T-helper 22 cell (primary cell): ENCODE measurements at places on chromosomes 2 and 18.

GRCh38 chr18:33469699-33470098 lies 29.2 kb upstream of the CCDC178 start:
- no peak for DNase-seq

DNA sequence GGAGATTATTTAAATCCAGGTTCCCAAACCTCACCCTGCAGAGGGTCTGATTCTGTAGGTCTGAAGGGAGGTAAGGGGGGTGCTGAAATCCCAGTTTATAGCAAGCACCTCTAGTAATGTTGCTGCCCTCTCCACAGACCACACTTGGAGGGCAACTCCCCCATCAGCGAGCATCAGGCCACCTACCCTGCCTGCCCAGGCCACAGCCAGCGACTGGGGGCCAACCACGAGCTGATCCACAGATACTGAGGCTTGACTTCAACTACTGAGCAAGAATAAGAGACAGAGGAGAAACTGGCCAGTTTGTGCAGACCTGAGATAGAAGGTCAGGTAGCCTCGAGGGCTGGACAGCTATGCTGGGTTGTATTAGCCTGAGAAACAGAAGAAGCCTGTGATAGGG lies 36.3 kb upstream of the LBH start:
- no peak for DNase-seq

DNA sequence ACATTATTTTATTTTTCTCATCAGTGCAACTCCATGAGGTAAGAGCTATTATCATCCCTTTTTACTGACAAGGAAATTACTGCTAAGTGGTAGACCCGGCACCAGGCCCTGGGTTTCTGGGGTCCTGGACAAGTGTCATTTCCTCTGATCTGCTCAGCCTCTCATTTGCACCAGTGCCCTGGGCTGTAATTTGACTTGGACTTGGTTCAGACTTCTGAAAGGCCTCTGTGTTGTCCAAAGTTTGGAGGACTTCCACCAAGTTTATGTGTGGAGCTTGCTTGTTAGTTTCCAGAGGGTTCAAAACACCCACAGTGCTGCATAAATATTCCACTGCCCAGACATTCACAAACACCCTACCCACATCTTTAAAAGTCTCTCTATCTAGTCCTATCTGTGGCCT lies 44.0 kb upstream of the PPP1CB start:
- DNase-seq, result no peak

DNA sequence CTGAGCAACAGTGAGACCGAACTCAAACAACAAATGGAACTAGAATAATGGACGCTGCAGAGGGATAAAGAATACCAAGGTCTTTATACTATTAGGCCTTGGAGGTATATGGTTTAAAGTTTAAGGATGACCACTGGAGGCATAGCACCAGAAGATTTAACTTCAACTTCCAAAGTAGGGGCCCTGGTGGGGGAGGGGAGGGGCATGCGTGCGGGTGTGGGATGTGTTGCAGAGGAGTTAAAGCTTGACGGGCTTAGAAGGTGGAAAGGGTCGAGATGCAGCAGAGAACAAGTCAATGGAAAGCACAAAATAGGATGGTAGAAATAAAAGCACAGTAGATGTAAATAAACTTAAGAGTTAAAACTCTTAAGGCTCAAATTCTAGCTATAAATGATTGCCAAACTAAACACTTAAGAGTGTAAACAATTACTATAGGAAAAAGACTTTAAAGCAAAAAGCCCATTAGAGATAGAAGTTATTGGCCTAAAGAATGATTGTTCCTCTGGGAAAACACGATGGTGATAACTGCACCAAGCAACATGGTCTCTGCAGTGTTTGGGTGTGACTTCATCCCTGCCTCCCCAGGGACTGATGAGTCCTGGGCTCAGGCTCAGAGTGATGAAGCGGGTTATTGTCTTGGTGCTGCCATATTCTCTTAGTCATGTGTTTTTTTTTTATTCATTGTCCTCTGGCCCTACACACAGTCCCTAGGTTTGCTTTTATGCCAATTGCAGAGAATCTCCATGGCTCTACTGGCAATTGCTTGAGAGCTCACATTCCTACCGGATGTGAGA lies 13.0 kb downstream of the RRM2 start:
- no peak for DNase-seq

- DNase-seq, result no peak
These were observed 99.6 kb downstream of the TXNL1 start for GRCh38 chr18:56538746-56539145.

- no peak for DNase-seq
These were observed 616 bp downstream of the RNPEPL1 start for GRCh38 chr2:240568678-240569522.

DNA sequence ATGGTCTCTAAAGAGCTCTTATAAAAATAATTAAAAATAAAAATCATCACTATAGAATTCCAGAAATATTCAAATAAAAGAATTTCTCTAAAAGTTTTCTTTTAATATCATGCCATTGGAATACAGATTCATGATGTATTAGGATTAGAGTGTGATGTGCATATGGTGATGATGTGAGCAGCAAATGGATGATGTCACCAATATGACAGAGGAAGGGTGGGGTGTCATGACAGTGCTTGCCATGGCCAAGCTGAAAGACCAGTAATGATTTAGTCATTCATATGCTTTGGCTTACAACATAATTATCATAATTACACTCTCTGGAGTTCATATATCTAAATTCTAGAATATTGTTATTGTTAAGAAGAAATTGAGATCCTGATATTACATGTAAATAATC lies 27.4 kb upstream of the TTC32 start:
- DNase-seq, result no peak

GRCh38 chr18:10878703-10879102 lies 270.7 kb downstream of the PIEZO2 start:
- DNase-seq, result no peak

DNA sequence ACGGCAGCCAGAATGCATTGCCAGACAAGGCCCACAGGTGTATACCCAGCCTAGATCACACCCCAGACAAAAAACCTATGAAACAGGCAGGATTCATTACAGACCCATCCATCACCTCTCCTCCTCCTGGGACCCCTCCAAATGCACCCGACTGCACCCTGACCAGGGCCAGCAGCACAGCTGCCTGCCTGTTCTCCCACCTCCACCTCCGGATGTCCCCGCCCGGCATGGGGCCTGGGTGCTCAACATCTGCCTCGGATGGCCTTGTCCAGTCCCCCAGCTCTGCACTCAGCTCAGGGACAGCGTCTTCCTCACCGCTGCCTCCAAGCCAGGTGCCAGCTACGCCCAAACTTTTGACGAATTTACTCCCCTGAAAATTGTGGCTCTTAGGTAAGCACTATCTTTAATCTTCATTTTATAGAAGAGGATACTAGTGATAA lies 91.1 kb downstream of the TPO start:
- no peak for DNase-seq

DNA sequence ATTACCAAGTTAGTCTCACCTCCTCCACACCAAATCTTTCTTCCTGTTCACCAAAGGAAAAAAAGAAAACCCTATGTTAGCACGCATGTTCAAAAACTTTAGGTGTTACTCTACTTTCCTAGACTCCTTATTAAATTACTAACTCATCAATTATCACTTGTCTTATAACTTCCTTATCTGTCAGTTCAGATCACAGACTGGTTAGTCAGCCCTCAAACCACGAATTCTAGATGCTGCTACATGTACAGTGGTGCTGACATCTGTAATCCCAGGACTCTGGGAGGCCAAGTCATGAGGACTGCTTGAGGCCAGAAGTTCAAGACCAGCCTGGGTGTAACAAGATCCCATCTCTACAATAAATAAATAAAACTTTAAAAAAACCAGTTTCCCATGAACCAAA lies 3.5 kb downstream of the YWHAQ start:
- DNase-seq, result no peak

DNA sequence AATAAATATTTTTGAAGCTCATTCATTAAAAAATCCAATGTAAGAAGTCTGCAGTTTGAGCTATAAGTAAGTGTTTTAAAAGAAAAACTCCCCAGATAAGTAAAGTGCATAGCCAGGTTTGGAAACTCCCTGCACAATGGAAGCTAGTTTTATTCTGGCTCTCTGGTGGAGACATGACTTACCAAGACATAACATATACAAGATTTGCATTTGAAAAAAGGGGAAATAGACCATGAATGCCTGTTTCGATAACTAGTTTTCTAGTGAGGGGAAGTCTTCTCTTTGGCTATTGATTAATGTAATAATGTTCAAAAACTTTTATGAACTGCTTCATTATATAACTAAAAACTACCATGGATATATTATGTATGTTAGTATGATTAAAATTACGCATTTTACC lies 435.2 kb downstream of the ARHGAP15 start:
- DNase-seq, result no peak

DNA sequence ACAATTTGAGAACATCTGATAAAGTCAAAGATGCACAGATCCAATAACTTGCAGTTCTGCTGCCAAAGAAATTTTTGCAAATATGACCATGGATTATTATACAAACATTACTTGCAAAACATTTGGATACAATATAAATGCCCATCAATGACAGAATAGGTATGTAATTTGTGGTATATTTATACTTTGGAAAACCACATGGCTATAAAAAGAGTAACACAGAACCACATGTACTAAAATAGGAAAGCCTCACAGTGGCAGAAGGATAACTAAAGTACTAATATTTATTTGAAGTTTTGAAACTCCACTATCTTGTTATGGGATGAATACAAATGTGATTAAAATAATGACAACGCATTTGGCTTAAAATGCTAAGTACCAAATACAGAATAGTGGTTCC lies 51.8 kb upstream of the DNAJC10 start:
- DNase-seq, result no peak

GRCh38 chr2:16281451-16282335 lies 341.3 kb downstream of the MYCN start:
- no peak for DNase-seq

- DNase-seq, result no peak
These were observed 40.1 kb upstream of the AKAIN1 start for GRCh38 chr18:5237083-5237722.

GRCh38 chr2:27356056-27356381 lies 545 bp downstream of the GTF3C2 start:
- no peak for DNase-seq

GRCh38 chr2:23153484-23153883 lies 231.5 kb upstream of the KLHL29 start:
- no peak for DNase-seq

DNA sequence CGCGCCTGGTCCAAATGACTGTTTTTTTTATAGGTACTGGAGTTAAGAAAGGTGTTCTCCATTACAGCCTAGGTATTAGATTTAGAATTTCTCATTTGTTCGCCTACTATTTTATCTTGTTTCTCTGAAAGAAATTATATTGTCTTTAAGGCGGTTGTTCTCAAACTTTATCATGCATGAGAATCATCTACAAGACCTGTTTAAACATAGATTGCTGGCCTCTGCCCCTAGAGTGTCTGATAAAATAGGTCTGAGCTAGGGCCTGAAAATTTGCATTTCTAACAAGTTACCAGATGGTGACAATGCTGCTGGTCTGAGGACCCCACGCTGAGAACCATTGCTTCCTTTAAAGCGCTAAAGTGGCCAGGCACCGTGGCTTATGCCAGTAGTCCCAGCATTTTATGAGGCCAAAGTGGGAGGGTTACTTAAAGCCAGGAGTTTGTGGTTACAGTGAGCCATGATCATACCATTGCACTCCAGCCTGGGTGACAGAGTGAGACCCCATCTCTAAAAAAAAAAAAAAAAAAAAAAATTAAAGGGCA lies 34.0 kb upstream of the RNF138 start:
- no peak for DNase-seq

DNA sequence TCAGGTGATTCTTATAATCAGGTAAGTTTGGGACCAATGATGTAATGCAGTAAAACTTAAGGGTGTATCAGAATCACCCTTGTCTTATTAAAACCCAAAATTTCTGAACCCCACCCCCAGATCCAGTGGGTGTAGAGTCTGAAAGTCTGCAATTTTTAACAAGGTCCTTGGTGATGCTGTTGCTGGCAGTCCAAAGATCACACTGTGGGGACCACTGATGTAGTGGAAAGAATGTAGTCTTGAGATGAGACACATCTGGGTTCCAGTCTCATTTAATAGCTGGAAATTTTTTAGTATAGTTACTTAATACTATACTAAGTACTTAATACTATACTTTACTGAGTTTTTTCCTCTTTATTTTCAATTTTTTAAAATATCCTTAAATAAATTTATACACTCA lies 258.4 kb downstream of the PLCL1 start:
- DNase-seq, result no peak

DNA sequence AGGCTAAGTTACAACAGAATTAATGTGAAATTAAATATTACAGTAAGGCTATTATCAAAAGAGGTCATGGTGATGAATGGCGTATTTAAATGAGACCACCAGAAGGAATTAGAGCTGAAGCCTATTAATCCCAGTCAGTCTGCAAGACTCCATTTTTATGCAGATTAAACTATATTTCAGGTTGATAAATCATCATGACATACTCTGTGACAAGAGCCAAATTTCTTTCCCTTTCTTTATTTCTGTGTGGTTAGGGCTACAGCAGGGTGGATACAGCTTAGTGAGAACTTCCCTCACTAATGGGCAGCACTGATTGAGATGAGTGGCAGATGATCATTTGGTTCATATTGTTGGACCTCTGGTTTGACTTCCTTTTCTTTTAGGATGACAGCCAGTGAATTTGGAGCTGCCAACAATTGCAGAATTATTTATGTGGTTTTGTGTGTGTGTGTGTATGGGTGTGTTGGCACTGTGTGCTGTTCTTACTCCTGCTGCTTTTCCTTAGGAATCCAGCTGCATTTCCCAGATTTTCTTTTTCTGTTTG lies 481.3 kb downstream of the PIK3C3 start:
- no peak for DNase-seq

- no peak for DNase-seq
These were observed 481.4 kb upstream of the SPRED2 start for GRCh38 chr2:65913813-65914212.

- DNase-seq, result no peak
These were observed 67.5 kb downstream of the COPS8 start for GRCh38 chr2:237153181-237153580.

DNA sequence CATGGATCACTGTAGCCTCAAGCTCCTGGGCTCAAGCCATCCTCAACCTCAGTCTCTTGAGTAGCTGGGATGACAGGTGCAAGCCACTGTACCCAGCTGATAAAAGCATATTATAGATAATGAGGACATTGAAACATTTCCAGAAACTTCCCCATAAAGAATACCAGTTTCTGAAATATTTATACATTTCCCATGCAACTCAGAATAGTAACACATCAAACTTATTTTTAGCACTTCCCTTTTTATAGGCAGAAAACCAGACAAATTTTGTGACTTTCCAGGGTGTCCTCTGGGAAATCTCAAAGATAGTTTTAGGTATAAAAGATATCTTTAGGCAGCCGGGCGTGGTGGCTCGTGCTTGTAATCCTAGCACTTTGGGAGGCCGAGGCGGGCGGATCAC lies 25.1 kb upstream of the DPYSL5 start:
- no peak for DNase-seq

DNA sequence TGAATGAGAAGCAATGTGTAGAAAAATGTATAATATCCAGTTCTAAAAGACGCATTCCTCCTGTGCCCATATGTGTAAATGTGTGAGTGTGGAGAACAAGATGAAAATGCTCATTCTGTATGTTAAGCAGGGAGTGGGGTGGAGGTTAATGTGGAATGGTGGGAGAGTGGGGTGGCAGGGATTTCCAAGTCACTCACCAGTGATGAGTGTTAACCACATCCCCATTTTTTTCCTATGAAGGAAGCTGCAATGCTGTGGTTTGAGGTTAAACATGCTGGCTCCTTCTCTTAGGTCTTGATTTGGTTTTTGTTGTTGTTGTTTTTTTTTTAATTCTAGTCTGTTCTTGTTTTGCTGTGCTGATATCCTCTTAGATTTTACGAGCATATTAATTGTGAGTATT lies 169.4 kb downstream of the NEDD4L start:
- DNase-seq, result no peak
